CD4-positive, alpha-beta T cell treated with Interferon alpha-2 for 1 hour (primary cell): ENCODE measurements at places on chromosomes 16 and 17.

- no peak for DNase-seq
These were observed 841 bp upstream of the RAB5C start for GRCh38 chr17:42155614-42156045.

DNA sequence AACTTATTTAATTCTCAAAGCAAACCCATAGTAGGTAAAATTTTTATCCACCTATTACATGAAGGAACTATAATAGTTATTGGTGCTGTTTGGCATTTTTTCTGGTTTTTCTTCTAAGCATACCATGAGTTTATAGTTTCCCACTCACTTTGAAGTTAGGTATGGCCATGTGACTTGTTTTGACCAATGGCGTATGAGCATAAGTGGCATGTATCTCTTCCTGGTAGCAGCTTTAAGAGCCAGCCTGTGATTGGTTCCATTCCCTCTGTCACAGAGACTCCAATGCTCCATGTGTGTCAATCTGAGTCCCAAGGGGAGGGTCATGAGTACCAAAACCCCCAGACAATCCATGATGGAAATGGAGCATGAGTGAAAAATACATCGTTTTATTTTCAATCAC is 282.9 kb upstream of the N4BP1 start:
- no peak for DNase-seq

DNA sequence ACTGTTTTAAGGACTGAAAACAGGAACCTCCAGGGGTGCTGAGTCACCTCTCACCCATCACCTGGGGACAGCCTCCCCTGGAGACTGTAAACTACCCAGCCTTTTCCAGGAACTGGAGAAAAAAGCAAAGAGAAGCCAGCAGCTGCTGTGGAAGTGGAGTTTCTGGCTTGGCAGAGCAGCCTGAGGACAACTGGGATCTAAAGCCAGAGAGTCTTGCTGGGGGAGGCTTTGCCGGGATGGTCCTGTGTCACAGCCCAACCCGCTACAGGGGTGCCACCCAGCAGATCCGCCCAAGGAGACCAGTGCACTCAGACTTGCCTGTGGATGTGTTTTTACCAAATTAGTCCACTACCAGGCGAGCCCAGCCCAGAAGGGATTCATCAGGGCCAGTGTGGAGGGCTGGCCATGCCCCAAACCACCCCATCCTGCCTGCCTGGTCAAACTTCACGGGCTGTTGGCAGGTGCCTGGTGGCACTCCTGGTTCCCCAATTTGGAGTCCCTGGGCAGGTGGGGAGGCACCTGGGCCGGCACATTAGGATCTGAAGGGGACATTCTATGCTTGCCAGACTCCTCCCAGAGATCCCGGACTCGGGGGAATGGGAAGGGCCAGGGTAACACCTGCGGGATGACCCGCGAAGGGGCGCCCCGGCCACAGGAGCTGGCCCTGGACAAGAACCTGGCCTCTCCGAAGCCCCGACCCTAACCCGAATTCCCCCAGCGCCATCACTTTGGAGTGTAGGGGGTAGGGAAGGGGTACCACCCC is 771 bp downstream of the MSRB1 start:
- peak; percentile 61 for DNase-seq

GRCh38 chr17:33442320-33442719 is 149.2 kb upstream of the ASIC2 start:
- DNase-seq = no peak

- DNase-seq = no peak
These were observed 59.0 kb upstream of the NKD1 start for GRCh38 chr16:50489182-50489581.

GRCh38 chr16:14483819-14484385 is 146.2 kb downstream of the PARN start:
- DNase-seq = no peak

DNA sequence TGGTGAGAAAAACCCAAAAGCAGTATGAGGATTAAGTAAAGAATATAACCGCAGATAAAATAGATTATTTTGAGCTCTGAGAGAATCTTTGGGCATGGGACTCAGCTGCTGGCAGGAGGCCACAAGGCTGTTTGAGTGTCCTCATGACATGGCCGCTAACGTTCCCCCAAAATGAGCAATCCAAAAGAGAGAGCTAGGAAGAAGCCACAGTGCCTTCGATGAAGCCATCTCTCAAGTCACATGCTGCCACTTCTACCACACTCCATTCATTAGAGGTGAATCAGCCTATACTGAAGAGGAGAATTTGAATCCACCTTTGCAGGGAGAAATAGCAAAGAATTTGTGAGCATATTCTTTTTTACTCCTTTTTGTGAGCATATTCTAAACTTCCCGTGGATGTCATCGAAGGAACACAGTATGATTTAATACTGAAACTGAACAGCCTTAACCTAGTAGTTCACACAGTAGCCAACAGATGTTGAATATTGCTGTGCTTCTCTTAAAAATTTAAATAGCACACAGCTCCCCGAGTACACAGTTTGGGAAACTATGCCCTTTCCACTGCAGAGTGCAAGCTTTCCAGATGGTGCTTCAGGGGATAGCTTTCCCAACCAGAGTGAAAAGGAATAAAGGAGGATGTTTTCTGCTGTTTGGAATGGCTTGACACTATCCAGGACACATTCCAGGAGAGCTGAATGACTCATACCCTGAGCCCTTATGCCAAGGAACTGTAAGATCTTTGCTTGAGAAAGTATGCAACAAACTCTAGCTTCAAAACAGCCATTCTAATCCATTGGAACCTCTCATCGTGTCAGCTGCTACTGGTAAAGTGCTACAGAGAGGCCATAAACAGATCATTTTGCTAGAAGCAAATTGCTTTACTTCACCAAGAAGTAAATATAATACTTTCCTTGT is 33.9 kb downstream of the ANKFY1 start:
- DNase-seq = no peak

DNA sequence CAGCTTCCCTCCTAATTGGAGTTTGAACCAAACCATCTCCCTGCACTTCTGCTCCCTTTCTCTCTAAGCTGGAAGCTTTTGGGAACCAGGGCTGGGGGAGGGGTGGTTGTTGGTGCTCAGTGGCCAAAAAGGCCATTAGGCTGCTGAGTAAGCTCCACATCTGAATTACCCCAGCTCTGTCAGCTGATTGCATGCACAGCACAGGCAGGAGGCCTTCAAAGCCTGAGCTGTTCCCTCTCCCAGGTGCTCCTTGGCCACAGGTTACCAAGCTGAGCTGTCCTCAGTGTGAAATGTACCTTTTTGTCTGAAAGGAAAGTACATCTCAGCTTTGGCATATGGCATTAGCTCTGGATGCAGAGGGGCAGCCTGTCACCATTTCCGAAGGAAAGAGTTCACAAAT is 6.2 kb upstream of the TBKBP1 start:
- no peak for DNase-seq

GRCh38 chr16:21653571-21653970 is 1.2 kb upstream of the IGSF6 start:
- no peak for DNase-seq

DNA sequence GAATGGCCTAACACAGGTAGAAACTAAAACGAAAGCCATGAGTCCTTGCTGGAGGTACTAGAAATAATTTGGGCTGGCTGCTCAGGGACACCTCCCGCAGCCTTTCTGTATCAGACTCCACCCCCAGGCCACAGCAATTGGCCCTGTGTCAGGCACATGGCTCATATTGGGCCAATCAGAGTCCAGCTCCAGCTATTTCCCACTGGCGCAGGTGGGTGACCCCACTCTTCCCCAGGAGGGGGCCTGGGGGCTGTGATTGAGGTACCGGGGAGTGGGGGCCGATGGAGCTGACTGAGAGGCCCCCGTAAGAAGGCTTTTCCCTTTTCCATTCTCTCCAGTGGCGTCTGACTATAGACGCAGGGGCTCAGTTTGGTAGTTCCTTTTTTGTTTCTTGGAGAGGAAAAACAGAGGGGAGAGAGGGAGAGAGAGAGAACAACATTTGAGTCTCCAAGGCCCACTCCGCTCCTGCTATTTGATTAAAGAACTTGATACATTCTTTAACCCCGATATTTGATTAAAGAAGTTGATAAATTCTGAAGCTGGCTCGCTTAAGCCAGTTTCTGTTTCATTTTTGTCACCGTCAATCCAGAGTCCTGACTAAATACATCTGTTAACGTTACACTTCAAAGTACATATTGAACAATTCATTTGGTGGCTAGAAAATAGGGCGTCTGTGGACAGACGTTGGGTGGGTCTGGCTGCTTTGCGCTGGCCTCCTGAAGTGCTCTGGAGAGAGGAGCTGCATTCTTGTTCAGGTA is 26.3 kb downstream of the FOXL1 start:
- DNase-seq = peak; percentile 64

GRCh38 chr17:60637683-60638082 is 37.7 kb downstream of the PPM1D start:
- no peak for DNase-seq

DNA sequence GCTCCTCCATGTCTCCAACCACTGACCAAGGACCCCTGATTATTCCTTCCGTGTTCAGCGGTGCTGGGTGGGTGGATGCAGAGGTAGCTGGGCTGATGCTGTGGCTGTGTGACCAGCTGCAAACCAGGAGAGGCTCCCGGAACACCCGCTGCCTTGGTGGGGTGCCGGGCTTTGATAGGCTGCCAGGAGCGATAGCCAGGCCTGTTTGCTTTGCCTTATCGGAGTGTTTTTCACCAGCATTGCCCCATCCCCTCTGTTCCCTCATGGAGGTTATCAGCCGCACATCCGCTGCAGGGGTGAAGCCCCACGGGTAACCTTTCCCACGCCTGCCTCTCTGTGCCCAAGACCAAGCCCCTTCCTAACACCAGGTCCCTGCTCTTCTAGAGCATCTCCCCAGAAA is 354.3 kb downstream of the C16orf95 start:
- DNase-seq = no peak

DNA sequence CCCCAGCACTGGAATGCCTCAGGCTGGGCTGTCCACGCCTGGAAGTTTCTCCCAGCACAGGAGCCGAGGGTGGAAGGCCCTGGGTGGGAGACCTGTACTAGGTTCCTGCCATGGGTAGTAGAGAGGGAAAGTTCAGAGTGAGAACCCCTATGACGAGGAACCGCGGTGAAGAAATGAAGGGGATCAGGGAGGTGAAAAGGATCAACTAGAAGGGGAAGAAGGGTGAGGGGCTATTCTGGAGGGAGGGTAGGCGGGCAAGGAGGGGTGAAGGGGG is 5.4 kb downstream of the HIC1 start:
- DNase-seq = no peak

- no peak for DNase-seq
These were observed 127.9 kb downstream of the COPRS start for GRCh38 chr17:31731118-31731517.

GRCh38 chr16:77897129-77897437 is 108.7 kb downstream of the VAT1L start:
- DNase-seq = no peak

DNA sequence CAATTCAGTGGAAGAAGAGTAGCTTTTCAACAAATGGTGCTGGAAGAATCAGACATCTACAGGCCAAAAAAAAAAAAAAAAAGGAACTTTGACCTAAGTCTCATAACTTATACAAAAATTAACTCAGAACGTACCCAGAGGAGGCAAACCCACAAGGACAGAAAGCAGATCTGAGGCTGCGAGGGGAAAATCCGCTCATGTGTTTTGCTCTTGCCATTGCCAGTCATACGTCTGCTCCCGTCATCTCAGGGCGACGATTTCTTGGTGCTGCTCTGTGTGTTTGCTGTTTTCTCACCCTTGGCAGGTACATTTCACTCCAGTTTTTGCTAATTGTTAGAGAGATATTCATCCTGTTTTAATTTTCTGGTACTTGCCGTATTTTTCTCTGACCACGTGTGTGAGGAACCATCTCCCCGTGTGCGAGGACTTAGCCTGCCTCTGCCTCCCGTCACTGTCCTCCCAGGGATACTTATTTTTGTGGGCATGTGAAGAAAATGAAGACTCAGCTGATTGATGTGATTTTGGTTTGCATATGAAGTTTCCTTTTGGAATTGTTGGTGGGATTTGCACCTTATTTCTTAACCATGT is 33.4 kb upstream of the ACSF3 start:
- peak; percentile 34 for DNase-seq

GRCh38 chr17:6524520-6524919 is 31.8 kb downstream of the PITPNM3 start:
- no peak for DNase-seq

- DNase-seq = peak; percentile 90
These were observed 2.5 kb downstream of the CORO1A start for GRCh38 chr16:30185683-30186421.

- peak; percentile 64 for DNase-seq
These were observed 117.4 kb downstream of the IRF8 start for GRCh38 chr16:86016201-86016965.

DNA sequence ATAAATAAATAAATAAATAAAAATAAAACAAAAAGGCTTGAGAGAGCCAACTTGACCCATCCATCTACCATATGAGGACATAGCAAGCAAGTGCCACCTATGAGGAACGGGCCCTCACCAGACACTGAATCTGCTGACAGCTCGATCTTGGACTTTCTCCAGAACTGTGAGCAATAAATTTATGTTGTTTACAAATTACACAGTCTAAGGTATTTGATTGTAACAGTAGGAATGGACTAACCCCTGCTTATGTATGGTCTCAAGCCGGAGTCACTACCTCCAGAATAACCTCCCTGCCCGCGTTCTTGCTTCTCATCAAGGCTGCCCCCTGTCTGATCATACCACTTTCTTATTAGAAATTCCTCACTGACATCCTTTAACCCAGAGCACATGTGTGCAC is 9.9 kb downstream of the SLC5A11 start:
- no peak for DNase-seq

DNA sequence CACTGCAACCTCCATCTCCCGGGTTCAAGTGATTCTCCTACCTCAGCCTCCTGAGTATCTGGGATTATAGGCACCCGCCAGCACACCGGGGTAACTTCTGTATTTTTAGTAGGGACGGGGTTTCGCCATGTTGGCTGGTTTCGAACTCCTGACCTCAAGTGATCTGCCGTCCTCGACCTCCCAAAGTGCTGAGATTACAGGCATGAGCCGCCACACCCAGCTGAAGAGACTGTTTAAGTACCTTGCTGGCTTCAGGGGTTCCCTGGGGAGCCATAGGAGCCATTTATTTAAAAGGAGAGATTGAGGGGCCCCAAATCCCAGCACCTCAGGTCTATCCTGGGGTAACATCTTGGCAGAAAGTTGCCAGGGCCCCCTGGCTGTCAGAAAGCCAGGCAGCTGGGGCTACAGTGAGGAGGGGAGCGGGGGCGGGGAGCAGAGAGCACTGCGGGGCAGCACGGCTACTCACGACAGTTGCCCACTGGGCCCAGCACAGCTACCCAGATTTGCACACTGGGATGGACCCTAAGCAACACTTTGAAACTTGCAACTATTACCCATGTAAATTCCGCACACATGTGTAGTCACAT is 1.6 kb downstream of the SNAI3 start:
- DNase-seq = no peak

- DNase-seq = peak; percentile 59
These were observed 18.5 kb downstream of the TOP2A start for GRCh38 chr17:40399185-40399584.
